ENCODE measurements at places on chromosomes 2 and 18.
A peak's percentile ranks its signal among the peaks of the same experiment; 100 is the strongest.

DNA sequence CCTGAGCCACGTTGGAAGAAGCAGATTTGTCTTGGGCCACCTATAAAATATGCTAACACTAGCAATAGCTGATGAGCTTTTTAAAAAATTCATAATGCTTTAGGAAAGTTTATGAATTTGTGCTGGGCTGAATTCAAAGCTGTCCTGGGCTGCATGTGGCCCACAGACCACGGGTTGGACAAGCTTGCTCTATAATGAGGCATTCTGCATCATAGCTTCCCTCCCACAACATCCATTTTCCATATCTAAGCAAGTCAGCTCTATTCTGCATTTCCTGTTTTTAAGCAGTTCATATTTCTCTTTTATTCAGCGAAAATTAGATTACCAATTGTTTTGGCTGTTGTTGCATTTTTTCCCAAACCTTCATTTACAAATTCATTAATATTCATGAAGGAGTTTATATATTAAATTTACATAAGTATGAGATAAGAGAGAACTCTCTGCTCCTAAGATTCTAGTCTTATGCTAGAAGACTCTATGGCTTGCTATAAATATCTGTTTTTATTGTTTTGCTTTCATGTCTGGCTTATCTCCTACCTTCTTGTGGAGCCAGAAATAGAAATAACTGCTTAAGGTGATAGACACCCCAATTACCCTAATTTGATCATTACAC is 114.5 kb upstream of the HNRNPA3 start:
- H3K36me3 ChIP-seq = no peaks in the 10 kb centered on the region
- H3K4me3 ChIP-seq = no peak overlapping the region
- no peak for DNase-seq

DNA sequence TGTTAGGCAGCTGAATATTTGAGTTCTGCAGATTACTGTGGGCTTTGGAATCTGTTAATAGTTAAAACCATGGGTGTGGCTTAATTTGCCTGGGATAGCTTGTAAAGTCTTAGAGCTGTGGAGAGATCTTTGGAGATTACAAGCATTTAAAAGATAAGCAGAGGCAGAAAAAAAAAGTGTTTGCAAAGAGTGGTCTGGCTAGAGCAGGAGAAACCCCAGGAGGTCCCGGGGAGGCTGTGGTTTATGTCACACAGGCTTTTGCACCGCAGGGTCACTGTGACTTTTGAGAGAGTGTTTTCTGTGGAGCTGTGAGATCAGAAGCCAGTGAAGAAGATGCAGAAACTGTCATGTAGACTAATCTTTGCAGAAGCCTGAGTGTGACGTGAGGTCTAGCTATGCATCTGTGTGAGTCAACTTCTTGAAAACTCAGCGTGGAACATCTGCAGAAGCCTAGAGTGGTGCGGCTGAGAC is 49.0 kb downstream of the SETBP1 start:
- peaks cover 8% of the 10 kb centered on the region for H3K36me3 ChIP-seq
- H3K27me3 ChIP-seq = no peaks in the 10 kb centered on the region
- peaks cover 99% of the 10 kb centered on the region for H3K4me1 ChIP-seq
- peak overlapping the region; percentile 62 for H3K27ac ChIP-seq

- no peaks in the 10 kb centered on the region for H3K27me3 ChIP-seq
- no peak overlapping the region for H3K27ac ChIP-seq
- peaks cover 23% of the 10 kb centered on the region for H3K36me3 ChIP-seq
Measured at GRCh38 chr2:44555700-44556099, 194.0 kb downstream of the CAMKMT start.

DNA sequence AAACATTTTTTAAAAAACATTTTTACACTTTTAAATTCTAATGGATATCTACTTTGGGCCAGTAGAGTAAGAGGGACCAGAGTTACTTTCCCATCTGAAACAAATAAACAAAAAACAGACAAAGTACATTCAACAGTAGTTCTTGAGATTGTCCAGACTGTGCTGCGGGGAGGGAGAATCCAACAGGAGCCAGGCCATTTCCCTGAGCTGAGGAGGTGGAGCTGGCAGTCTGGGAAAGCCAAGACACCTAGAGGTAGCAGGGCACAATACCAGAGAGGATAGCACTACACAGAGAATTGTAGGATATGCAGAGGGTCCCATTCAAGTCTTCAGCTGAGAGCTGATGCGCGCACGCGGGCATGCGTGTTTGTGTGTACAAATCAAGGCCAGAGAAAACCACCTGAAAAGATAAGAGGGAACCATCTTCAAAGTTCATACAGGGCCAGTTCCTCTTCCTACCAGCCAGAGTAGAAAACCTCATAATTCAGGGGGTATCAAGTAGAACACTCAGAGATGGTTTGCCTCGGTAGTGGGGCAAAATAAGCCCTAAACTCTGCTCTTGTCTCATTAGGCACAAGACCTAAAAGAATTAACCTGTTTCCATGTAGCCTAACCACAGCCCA is 44.0 kb downstream of the PTRHD1 start:
- H3K27me3 ChIP-seq = no peaks in the 10 kb centered on the region
- H3K36me3 ChIP-seq = peaks cover 36% of the 10 kb centered on the region
- peaks cover 4% of the 10 kb centered on the region for H3K4me1 ChIP-seq
- no peak overlapping the region for H3K4me3 ChIP-seq
- no peak for DNase-seq

DNA sequence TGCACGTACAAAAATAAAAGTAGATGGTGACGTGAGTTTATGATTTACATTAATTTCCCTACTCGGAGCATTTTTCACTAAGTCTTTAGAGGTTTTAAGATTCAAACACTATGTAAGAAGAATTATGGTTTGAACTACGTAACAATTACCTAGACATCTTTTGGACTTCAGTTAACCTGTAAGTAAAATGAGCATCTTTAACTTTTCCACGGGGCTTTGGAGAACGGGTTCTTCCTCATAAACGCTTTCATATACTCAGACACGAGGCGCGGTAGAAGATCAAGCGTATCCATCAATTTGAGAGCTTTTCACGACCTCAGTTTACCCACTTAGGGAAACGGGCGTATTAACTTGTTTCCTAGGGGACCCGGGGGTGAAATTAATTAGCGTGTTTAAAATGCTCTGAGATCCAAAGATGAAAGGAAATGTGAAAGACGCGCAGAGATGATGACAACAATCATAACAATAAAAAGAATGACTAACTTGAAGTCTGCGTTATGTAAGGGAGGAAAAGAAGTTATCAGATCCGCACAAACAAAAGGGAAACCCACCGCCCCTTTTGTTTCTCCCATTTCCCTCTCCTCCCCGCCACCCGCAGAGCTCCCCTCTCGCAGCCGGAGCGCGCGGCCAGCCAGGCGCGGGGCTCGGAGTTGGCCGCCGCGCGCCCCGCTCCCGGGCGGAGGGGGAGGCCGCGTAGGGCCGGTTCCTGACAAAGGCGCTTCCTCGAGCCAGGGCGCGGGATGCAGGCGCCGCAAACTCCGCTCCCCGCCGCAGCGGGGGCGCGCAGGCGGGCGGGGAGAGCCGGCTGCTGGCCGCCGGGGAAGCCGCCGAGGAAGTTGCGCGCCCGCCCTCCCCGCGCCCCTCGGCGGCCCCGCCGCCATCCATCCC is 807 bp downstream of the PELI1 start:
- no peaks in the 10 kb centered on the region for H3K27me3 ChIP-seq
- peaks cover 46% of the 10 kb centered on the region for H3K36me3 ChIP-seq
- H3K4me3 ChIP-seq = peak overlapping the region; percentile 98
- H3K27ac ChIP-seq = peak overlapping the region; percentile 98

GRCh38 chr18:33581856-33582255 is 3.8 kb downstream of the ASXL3 start:
- no peak for DNase-seq
- H3K27me3 ChIP-seq = peaks cover 13% of the 10 kb centered on the region
- H3K4me3 ChIP-seq = no peak overlapping the region
- H3K36me3 ChIP-seq = peaks cover 4% of the 10 kb centered on the region

- H3K27ac ChIP-seq = no peak overlapping the region
- DNase-seq = no peak
- H3K4me1 ChIP-seq = peaks cover 10% of the 10 kb centered on the region
- H3K4me3 ChIP-seq = no peak overlapping the region
Measured at GRCh38 chr2:226023383-226023782, 623.9 kb downstream of the NYAP2 start.

DNA sequence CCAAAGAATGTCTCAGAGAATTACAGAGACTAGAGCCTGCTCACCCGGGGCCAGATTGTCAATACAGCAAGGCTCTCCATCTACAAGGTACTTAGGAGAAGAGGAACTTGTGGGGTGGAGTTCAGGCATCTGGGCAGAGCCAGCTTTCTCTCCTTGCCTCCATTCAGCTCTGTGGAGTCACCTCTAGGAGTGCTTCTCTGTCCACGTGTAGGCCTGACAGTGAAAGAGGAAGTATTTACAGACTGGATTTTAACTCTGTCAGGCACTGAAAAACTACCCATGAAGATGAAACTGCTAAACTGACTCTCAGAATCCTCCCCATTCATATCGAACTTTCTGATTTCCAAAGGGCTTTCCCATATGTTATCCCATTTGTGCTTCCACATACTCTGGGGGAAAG is 315.6 kb downstream of the SETBP1 start:
- no peaks in the 10 kb centered on the region for H3K36me3 ChIP-seq
- no peaks in the 10 kb centered on the region for H3K27me3 ChIP-seq
- H3K27ac ChIP-seq = no peak overlapping the region
- no peaks in the 10 kb centered on the region for H3K4me1 ChIP-seq

GRCh38 chr2:11876436-11876835 is 130.0 kb downstream of the LPIN1 start:
- no peak for DNase-seq
- H3K27me3 ChIP-seq = peaks cover 8% of the 10 kb centered on the region
- no peak overlapping the region for H3K27ac ChIP-seq
- H3K4me3 ChIP-seq = no peak overlapping the region

DNA sequence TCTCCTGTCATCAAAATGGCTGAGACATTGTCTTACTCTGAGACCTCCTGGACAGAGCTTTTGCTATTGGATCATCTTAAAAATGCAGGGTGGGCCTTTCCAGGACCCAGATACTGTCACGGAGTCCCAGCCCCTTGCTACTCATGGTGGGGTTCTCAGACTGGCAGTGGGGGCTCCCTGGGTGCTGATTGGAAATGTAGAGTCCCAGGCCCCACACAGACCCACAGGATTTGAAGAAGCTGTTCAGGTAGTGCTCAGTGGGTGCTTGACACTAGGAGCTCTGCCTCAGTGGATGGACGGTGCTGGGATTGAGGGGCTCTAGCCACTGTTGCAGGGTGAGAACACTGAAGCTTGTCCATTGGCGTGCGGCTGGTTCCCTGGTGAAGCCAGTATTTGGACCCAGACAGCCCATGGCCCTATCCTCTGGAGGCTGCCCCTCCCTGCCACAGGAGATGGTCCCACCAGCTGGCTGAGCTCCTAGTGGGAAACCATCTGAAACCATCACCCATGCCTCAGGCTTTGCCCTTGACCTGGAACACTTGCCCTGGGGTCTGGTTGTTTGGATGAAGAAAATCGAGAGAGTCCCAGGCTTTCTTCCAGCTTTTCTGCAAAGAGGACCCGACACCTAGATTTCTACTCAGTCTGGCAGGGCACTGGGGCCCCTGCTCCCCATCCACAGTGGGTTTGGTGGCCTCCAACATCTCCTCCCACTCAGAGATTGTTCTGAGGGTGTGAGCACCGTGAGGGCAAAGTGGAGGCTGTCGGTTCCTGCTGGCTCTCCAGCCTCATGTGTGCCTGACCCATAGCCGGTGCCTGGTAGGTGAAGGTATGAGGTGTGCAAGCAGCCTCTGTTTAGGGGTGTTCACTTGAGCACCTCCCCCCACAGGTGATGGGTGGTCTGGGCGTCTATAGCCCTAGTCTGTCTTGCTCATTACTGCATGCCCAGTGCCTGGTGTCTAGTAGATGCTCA is 30.1 kb downstream of the MROH2A start:
- no peak overlapping the region for H3K27ac ChIP-seq
- DNase-seq = peak; percentile 11
- peaks cover 23% of the 10 kb centered on the region for H3K27me3 ChIP-seq
- no peak overlapping the region for H3K4me3 ChIP-seq
- no peaks in the 10 kb centered on the region for H3K4me1 ChIP-seq

DNA sequence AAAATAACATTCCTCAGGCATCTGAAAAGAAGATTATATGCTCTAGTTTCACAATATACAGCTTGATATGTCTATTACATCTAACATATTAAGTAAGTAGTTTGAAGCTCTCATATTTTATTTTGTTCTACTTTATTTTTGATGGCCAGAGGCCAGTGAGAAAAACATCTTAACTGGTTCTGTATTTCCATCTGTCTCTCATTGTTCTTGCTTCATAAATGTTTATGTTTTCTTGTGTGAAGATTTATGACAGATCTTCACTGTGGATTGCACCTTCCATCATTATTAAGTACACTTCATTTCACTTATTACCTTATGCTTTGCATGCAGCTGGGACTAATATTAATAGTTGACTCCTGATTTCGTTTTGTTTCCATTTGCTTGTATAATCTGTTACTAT is 511.2 kb downstream of the TSN start:
- H3K36me3 ChIP-seq = no peaks in the 10 kb centered on the region
- H3K4me3 ChIP-seq = no peak overlapping the region
- no peak for DNase-seq
- H3K4me1 ChIP-seq = no peaks in the 10 kb centered on the region
- no peaks in the 10 kb centered on the region for H3K27me3 ChIP-seq
- H3K27ac ChIP-seq = no peak overlapping the region

- H3K27me3 ChIP-seq = peaks cover 2% of the 10 kb centered on the region
- DNase-seq = no peak
- H3K27ac ChIP-seq = no peak overlapping the region
Measured at GRCh38 chr2:41962922-41963622, 84.7 kb upstream of the PKDCC start.

- DNase-seq = no peak
- no peak overlapping the region for H3K4me3 ChIP-seq
- H3K27me3 ChIP-seq = peaks cover 28% of the 10 kb centered on the region
- peaks cover 2% of the 10 kb centered on the region for H3K4me1 ChIP-seq
- H3K27ac ChIP-seq = no peak overlapping the region
Measured at GRCh38 chr2:119011162-119011909, 69.3 kb downstream of the MARCO start.

DNA sequence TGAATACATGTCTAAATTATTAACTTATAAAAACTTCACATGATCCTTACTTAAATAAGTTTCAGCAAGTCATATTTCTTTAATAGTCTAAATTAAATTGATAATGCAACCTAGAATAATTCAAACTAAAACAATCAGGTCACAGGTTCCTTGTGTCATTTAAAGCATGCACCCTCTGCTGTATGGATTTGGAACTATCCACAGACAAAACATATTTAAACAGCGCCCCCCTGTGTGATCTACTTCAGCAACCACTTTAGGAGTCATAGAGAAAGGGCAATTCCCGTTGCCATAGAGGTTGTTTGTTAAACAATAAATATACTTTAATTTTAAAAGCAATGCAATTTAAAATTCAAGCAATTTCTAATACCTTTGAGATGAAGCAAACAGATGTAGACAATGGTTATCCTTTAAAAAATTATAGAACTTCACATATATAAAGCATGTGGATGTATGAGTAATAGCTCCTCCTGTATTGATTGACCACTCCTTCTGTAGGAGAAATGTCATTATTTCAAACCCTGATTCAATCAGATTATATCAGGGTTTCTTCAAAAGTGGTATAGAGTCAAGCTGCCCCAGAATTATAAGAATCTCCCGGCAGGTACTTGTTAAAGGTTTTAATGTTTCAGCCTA is 21.2 kb downstream of the GRB14 start:
- no peak overlapping the region for H3K27ac ChIP-seq
- no peaks in the 10 kb centered on the region for H3K27me3 ChIP-seq
- H3K36me3 ChIP-seq = no peaks in the 10 kb centered on the region
- no peak for DNase-seq
- no peaks in the 10 kb centered on the region for H3K4me1 ChIP-seq
- no peak overlapping the region for H3K4me3 ChIP-seq

All from activated T-cell treated with anti-CD3 and anti-CD28 coated beads, Interleukin-2, amount 50 U/mL, for 24 hours (primary cell).